NCI-H446 (cell line): ENCODE measurements at places on chromosomes 13 and 19.

GRCh38 chr13:52361225-52361624, 44.7 kb downstream of the THSD1 start:
- DNase-seq = no peak

- no peak for DNase-seq
Measured at GRCh38 chr13:108263621-108264355, 5.7 kb upstream of the TNFSF13B start.

DNA sequence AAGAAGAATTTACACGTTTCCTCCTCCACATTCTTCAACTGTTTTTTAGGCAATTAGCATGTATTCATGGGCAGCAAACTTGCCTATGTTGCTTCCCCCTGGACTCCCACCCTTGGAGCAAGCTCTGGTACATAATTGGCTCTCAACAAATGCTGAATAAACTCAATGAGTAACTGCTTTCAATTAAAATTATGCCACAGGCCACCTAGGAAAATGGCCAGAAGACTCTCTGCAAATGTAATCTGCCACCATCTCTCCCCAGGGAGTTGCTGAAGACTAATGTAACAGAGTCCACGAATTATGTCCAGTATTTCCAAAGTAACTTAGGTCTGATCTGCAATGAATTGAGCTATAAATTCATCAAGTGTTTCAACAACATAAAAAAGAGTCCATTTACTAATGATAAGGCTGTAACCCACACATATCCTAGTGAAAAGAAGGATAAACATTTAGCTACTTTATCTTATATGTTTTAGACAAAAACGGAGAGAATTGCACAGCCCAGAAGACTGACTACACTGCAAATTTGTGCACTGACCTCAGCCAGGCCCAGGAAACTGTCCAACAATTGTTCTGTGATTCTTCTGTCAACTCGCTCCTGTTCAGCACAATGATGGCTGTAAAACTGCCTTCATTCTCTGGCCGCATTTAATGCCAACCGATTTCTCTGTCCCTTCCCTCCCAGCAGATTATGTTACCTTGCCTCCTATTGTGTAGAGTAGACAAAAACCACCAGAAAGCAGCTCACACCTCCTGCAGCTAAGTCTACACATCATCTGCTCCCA, 808.6 kb upstream of the ARGLU1 start:
- peak; percentile 27 for DNase-seq

DNA sequence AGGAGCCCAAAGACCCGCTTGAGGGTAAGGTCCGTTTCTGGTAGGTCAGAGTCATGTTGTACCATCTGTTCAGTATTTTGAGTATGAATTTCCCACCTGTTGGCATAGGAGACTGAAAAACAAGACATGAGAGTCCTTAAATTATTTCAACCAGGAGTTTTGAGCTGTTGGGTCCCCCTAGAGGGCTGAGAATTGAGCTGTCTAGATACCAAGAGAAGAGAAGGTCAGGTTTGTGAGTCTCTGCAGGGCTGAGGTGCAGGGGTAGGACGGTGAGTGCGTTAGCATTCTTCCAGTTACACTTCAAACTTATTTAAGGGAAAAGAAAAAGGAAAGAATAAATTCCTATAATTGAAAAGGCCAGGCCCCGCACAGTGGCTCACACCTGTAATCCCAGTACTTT, 5.0 kb downstream of the CBLC start:
- DNase-seq = no peak

DNA sequence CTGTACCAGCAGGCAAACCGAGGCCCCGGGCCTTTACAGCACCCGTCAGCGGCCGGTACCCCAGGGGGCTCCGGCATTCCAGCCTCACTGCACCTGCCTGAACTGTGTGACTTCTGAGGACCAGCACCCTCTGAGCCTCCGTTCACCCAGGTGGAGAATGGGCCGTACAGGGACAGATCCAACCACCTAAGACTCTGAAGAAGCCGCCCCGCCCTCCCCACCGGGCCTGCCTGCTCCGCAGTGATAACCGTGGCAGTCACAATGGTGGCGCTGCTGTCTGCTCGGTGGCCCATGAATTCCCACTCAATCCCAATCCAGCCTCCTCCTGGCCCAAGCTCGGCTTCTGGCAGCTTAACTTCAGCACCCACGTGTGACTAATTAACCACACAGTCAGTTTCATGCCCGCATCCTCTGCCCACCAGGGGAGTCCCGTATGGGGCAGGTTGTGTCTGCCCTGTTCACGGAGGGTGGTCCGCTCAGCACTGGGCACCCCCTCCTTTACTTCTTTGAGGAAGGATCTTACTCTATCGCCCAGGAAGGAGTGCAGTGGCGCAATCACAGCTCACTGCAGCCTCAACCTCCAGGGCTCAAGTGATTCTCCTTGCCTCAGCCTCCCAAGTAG, 3.4 kb downstream of the TCF3 start:
- DNase-seq = no peak

DNA sequence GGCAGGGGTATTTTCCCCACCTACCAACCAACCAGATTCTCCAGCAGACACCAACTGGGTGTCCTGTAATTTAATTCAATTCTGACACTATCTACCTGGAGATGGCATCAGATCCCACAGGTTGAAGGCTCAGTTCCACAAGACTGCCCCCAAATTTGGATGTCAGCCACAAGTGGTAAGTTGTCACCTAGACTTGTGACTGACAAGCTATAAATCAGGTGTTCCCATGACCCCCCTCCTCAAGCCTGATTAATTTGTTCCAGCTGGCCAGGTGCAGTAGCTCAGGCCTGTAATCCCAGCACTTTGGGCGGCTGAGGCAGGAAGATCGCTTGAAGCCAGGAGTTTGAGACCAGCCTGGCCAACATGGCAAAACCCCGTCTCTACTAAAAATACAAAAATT, 10.6 kb upstream of the HAUS5 start:
- no peak for DNase-seq
